Activated CD8-positive, alpha-beta T cell treated with anti-CD3 and anti-CD28 coated beads, Interleukin-2, amount 10 ng/mL, durations not matched to agents 7 days and 5 days (primary cell): ENCODE measurements at places on chromosomes 13 and 19.
A peak's percentile ranks its signal among the peaks of the same experiment; 100 is the strongest.

DNA sequence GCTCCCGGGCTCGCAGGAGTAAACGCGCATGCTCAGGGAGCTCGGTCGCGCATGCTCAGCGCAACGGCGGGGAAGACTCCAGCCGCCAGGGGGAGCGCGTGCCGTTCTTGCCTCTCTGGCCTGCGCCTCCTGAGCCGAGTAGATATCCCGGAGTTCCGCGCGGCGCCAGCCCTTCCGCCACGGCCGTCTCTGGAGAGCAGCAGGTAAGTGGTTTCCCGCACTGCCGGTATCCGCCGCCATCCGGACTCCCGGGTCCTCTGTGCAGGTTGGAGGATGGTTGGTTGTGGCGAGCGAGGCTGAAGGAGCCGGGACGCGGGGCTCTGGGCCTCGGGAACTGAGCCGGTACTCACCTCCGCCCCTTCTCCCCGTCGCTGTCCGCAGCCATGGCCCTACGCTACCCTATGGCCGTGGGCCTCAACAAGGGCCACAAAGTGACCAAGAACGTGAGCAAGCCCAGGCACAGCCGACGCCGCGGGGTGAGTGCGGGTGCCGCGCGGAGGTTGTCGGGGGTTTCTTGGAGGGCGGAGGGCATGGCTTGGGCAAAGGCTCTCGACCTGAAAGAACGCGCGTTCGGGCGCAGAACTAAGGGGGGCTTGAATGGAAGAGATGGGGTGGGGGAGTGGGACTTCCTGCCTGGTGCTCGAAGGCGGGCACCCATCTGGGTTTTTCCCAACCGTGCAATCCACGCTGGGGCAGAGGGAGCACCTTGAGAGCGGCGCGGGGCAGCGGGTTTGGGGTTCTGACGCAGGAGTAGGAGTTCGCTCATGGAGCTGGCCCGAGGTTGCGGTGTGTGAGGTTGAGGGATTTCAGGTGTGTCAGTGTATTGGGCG lies at the start of gene RPL36:
Gene RPL36 (plus strand): TSS at position 171 of the 830 bp plus-strand sequence. CDS start 213 bp downstream, at position 384.
- H3K27ac ChIP-seq = peak within 1 kb of the TSS; percentile 95
- DNase-seq = peak; percentile 99
- no peaks in the 10 kb centered on the region for H3K27me3 ChIP-seq
- peak within 1 kb of the TSS; percentile 97 for H3K4me3 ChIP-seq

- no peak overlapping the region for H3K4me3 ChIP-seq
- H3K27me3 ChIP-seq = peaks cover 5% of the 10 kb centered on the region
- DNase-seq = no peak
- H3K27ac ChIP-seq = no peak overlapping the region
Observed at GRCh38 chr13:45575830-45576180, 39.7 kb downstream of the ERICH6B start.

DNA sequence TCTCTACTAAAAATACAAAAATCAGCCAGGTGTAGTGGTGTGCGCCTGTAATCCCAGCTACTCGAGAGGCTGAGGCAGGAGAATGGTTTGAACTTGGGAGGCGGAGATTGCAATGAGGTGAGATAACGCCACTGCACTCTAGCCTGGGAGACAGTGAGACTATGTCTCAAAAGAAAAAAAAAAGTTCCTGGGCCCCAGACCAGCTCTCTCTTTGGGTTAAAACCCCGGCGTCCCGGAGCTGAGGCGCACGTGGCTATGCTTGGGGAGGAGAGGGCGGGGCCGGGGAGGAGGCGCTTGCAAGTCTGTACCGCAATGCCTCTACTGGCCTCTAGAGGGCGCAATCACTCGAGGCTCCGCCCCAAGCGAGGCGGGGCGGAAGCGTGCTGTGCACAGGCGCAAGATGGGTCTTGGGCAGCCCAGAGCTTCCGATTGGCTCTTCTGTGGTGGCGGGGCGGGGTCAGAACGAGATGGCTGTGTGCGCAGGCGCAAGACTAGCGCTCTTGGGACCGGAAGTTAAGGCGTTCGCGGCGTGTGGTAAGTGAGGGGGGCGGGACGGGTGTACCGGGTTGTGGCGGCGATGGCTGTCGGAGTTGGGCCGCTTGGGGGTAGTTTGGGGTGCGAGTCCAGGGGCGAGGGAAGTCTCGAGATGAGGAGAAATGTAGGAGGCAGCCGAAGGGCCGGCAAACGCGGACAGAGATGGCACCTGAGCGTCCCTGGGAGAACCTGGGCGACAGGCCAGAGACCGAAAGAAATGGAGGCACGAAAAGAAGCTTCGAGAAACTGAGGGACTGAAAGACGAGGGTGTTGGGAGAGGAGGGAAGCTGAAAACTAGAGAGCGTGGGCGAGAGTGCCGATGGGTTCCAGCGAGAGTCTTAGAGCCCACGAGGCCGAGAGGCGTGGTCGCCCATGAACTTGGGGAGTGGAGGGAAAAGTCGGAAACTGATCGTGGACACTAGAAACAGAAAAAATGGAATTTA lies at the start of gene DHX34:
Gene DHX34 (plus strand): TSS at position 497 of the 977 bp plus-strand sequence. CDS start 3,716 bp downstream, outside the sequence.
- H3K36me3 ChIP-seq = peaks cover 17% of the 10 kb centered on the region
- peak; percentile 99 for DNase-seq

GRCh38 chr13:50635504-50635903 lies 208.0 kb downstream of the DLEU7 start:
- H3K4me3 ChIP-seq = no peak overlapping the region
- H3K27me3 ChIP-seq = peaks cover 5% of the 10 kb centered on the region
- DNase-seq = no peak

DNA sequence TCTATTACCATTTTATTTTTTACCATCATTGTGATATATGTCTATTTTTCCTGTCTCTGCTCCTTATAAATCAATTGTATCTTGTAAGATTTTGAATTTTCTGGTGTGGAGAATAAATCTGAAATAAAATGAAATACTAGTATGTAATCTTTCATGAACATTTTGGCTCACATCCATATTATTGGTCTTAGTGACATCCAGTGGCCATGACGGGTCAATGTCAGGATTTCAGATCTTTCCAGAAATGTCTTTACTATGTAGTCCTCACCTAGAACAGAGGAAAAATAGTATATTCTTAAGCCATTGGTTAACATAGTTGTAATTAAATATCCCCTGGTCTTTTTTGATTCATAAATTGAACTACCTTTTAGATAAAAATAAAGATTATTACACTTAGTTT lies 109.8 kb upstream of the GPC6 start:
- no peaks in the 10 kb centered on the region for H3K36me3 ChIP-seq
- no peak for DNase-seq
- H3K27ac ChIP-seq = no peak overlapping the region

- H3K27me3 ChIP-seq = no peaks in the 10 kb centered on the region
- H3K27ac ChIP-seq = no peak overlapping the region
- H3K4me1 ChIP-seq = no peaks in the 10 kb centered on the region
- H3K36me3 ChIP-seq = peaks cover 2% of the 10 kb centered on the region
- no peak overlapping the region for H3K4me3 ChIP-seq
- no peak for DNase-seq
Observed at GRCh38 chr19:23956051-23956450, 41.4 kb downstream of the ZNF726 start.

DNA sequence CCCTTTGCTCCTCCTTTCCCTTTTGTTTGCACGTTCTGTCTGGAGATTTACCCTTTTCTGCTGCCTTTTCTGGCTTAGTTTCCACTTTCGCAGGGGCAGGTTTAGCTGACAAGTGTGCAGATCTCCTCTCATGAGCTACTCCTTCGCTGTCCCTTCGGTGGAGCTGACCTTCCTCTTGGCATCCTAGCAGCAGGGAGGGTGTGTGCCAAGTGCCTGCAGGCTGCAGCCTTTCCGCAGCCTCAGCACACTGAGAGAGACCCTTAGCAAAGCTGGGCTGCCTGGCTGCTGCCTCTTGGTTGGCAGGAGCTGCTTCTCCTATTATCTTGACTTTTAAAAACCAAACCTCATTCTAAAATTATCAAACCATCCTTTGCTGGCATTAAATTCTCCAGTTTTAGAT lies 132.5 kb downstream of the DNAJC3 start:
- H3K36me3 ChIP-seq = no peaks in the 10 kb centered on the region
- peaks cover 11% of the 10 kb centered on the region for H3K27me3 ChIP-seq
- no peak for DNase-seq
- no peak overlapping the region for H3K27ac ChIP-seq
- H3K4me3 ChIP-seq = no peak overlapping the region
